ENCODE measurements at places on chromosomes 13 and 19.
A peak's percentile ranks its signal among the peaks of the same experiment; 100 is the strongest.

DNA sequence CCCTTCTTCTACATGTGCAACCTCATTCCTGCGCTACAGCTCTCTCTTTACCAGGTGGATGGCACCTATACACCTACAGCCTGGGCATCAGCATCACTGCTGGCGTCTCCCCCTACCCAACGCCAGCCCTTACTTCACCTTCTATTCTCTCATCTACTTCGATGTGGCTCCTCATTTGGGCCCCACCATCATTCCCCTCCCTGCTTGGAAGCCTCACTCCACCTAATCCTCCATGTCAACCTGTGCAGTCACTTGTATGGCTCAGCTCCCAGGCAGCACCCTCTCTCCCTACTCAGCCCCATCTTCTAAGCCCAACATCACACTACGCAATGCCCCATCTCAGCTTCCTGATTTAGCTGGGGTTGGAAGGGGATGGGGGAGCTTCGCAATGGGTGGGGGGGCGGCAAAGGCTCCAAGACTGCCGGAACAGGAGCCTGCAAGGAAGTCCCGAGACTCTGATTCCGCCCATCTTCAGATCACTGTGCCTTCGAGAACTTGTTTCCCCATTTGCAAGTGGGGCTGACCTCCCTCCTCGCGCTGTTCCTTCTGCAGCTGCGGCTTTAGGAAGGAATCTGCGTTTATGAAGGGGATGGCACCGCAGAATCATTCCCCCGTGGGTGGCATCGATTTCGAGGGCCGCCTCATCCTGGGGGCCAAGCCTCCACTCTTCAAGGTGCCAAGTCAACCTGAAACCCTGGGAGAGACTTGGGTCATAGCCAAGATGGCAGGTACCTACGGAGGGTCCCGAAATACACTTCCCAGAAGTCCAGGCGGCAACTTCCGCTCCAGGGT lies 913 bp downstream of the MZF1 start:
- no peak for DNase-seq

- no peak for DNase-seq
Measured at GRCh38 chr19:1837625-1838105, 10.6 kb downstream of the REXO1 start.

GRCh38 chr19:38669552-38669951 lies 22.1 kb downstream of the ACTN4 start:
- no peak for DNase-seq

DNA sequence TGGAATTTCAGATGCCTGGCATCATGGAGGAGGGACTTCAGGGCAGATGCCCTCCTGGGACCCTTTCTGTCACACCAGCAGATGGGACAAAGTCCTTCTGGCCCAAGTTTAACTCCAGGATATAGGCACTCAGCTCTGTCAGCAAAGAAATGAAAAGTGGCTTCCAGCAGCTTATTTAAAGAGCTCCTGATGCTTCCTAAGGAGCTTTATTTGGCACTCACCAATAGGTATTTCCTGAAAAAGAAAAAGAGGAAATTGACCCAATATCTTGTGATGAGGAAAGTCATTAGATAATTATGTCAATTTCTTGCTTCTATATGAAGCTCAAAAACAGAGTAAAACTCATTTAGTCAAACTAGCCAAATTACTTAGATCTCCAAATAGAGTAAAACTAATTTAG lies 224.6 kb downstream of the RAP2A start:
- no peak for DNase-seq

DNA sequence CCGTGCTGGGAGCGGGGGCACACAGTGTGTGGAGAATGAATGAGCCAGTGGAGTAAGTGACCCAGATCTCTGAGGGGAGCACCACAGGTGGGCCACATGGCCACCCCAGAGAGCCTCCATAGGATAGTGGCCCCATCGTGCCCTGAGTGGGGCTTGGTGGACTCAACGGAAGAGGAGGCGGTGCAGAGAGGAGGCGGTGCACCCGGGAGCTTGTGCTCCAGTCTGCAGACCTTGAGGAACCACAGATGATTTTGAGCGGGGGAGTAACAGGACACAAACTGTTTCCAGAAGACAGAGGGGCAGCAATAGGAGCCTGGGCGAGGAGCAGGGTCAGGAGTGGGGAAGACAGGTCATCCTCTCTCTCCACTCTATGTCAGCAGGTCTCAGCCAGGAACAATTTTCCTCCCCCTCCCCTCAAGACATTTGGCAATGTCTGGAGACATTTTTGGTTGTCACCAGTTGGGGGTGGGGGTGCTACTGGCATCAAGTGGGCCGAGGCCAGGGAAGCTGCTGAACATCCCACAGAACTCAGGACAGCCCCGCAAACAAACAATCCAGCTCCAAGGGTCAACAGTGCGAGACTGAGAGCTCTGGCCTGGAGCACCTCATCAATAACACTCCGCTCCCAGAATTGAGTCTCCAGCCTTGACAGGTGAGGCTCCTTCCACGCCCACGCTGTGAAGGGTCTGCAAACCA lies 182.2 kb downstream of the USP12 start:
- no peak for DNase-seq

DNA sequence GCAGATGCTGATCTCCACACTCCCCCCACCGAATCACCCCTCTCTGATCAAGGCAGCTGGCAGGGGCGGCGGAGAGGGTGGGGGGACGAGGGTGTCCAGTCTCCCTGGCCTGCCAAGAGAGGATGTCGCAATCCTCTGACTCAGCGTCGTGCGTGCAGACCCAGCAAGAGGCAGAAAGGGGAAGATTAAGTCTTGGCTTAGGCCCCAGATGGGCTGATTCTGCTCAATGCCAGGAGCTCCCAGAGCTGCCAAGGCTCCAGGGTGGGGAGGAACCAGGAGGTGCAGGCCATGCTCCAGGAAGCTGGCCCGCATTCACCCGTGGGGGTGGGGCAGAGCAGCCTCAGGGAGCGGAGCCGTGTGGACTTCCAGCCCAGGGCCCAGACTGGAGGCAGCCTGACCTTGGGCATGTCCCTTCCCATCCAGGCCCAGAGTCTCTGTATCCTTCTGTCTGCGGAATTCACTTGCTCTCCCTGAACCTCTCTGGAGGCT lies 6.6 kb upstream of the BCL3 start:
- DNase-seq: peak; percentile 98

- DNase-seq: no peak
Measured at GRCh38 chr19:45160870-45161737, at the start of gene NKPD1. Gene NKPD1, minus strand, starts transcription at chr19:45160982. Its CDS starts 832 bp downstream, at chr19:45160150.

GRCh38 chr19:6038634-6039405 lies 60.9 kb upstream of the RANBP3 start:
- DNase-seq: no peak

DNA sequence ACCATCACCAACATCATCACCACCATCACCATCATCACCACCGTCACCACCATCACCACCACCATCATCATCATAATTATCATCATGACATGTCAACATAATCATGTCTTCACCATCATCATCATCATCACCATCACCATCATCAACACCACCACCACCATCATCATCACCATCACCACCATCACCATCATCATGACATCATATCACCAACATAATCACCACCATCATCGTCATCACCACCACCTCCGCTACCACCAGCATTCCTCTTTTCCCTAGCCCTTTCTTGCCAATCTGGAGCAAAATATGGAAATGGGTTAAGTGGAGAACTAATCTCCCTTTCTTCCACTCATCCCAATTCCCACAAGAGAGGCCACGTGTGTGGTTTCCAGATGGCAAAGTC lies 1.1 kb upstream of the TTYH1 start:
- no peak for DNase-seq

GRCh38 chr19:7360393-7360984 lies 11.8 kb downstream of the ARHGEF18 start:
- DNase-seq: no peak
